ENCODE measurements at places on chromosomes 2 and 18. TPM values are rescaled to one million over a fixed set of nuclear protein-coding genes. Genes with fewer than 3 reads are reported as not detected.

- no peak for DNase-seq
Observed at GRCh38 chr18:61845197-61845596, 47.6 kb downstream of the RNF152 start.

DNA sequence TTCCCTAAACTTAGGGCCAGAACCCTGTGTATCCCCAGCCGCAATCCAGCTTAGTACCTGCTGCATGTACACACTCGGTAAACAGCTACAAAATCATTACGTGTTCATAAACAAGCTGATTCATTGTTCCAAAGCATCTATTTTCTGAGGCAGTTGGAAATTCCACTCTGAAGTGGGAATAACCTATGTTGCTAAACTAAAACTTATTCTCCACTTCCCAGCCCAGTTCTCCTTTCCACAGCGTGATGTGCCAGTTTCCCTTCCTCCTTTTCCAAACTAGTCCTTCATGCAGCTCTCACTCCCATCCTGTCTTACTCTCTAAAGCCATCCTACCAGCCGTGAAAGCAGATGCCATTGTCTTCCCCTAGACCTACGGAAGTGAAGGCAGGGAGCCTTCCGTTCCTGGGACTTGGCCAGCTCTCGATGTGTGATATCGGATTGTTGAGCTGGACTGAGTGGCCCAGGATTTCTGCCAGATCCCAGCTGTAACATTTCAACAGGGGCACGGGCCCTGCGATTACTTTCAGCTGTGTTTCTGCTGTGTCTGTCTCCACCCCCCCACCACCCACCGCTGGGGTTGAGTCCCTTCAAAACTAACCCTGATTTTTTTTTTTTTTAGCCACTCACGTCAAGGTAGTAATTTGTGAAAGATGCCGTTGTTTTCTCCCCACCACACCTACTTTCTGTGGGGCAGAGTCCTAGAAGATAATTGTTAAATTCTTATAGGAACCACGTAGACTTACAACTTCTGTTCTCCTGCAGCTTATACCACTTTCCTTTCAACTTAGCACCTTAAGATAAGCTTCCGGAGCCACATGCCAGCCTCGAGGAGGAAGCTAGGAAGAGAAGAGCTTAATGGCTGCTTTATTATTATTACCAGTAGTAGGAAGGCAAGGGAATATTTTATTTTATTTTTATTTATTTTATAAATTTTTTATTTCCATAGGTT lies 100.9 kb downstream of the CRIM1 start:
- DNase-seq = no peak

DNA sequence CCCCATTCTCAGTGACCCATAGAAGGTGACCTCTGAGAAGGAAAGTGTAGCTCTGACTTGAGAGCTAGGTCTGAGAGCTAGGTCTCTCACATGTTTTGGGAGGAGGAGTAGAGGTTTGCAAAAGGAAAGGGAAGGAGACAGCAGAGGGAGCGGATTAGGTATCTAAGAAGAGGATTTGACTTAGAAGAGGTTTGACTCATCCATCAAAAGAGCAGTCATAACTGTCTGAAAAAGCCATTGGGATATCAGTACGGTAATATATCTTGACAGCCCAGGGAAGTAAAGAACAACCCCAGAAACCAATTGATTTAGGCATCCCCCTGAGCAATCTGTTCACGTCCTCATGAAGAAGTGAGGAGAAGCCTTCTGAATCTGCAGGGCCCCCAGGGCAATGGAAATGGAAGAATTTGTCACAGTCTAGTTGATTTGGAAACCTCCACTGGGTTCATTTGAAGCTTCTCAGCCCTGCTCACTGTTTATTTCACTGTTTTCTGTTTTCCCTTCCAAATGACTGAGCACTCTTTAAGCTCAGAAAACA lies 19.3 kb downstream of the OXER1 start:
- DNase-seq = no peak

GRCh38 chr2:239138610-239139009 lies 262.2 kb downstream of the HDAC4 start:
- DNase-seq = no peak

DNA sequence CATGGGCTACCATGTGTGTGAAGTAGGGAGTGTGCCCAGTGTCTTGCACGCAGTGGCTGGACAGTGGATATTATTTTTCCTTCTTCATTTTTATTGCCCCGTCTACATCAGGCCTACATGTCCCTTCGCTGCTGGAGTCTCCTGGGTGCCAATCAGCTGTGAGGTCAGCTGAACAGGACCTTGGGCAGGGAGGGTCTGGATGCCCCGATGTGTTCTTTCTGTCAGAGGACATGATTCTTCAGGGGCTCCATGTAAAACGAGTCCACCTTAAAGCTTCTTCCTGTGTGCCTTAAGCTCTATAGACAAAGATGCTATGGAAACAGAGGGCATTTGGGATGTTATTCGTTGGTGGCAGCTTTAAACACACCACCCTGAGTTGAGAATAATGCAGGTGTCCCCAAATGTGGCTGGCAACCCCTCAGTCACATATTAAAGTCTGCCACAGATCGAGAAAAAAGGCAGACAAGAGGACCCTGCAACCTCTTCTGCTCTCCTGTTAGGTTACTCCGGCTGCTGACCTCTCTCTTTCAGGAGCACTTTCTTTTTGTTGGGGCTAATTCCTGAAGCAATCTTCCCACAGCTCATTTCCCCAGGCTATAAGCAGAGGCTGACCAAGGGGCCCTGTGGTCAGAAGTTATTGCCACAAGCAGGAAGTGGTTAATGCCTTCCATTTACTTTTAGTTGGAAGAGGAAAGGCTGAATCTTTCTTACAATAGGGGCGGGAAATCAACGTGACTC lies 20.0 kb downstream of the GREB1 start:
- DNase-seq = no peak

Gene TMEM198
- total RNA-seq = 0.76 TPM

Gene NGEF
- total RNA-seq = not detected

Gene XDH
- not detected for total RNA-seq

Data from CD4-positive, alpha-beta memory T cell (primary cell).